ENCODE measurements at places on chromosomes 6 and 20.

GRCh38 chr20:63974402-63975200 lies 4.8 kb downstream of the SAMD10 start:
- no peak for DNase-seq

GRCh38 chr20:20685635-20686034 lies 26.8 kb downstream of the RALGAPA2 start:
- no peak for DNase-seq

DNA sequence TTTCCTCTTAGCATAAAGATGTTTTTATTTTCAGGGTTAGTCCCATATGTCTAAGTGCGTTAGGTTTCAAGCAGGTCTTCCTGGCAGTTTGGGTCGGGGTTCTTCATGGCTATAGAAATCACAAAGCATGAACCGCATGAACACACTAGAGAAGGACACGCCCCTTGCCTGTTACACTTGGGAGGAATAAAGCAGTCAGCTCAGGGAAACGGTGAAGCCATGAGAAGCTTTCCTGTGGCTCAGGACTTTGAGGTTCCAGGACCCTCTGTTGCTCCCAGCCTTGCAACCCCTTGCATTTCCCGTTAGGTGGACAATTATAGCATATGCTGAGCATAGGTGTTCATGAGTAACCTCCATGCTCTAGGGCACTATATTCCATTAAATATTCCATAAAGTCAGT lies 96.7 kb downstream of the SYCP2 start:
- no peak for DNase-seq

GRCh38 chr6:99014061-99014460 lies 66.3 kb upstream of the FBXL4 start:
- no peak for DNase-seq

GRCh38 chr20:49318430-49319207 lies 40.8 kb upstream of the ZNFX1 start:
- no peak for DNase-seq
